ENCODE measurements at places on chromosomes 6 and 20.
A peak's percentile ranks its signal among the peaks of the same experiment; 100 is the strongest.

- DNase-seq: peak; percentile 89
Measured at GRCh38 chr6:81451787-81452186, 300.7 kb downstream of the TENT5A start.

DNA sequence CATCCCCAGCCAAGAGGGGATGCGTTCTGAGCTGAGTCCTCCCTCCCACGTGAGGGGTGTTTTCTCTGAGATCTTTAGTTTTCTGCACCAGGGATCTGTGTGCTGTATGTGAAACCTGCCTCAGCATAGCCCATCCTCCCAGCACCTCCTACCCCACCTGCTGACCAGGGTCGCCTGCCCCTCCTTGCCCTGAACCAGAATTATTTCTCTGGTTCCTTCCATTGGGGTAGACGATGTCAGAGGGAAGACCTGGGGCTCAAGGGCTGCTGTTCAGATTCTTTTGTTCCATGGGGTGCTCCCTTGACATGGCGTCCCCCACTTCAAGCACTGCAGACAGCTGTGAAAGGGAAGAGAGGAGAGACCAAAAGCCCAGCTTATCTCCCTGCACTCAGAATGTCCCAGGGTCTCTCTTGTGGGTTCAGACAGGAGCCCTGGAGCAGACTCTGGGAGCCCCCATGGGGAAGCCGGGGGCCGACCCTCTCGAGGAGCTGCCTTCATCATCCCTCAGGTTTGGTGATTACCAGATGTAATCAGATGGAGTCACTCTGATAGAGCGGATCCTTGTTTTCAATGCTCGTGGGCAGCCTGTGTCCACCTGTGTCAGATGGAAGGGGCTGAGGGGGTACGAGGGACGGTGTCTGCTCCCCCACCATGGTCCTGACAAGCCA is 74.3 kb downstream of the ERMARD start:
- no peak for DNase-seq

DNA sequence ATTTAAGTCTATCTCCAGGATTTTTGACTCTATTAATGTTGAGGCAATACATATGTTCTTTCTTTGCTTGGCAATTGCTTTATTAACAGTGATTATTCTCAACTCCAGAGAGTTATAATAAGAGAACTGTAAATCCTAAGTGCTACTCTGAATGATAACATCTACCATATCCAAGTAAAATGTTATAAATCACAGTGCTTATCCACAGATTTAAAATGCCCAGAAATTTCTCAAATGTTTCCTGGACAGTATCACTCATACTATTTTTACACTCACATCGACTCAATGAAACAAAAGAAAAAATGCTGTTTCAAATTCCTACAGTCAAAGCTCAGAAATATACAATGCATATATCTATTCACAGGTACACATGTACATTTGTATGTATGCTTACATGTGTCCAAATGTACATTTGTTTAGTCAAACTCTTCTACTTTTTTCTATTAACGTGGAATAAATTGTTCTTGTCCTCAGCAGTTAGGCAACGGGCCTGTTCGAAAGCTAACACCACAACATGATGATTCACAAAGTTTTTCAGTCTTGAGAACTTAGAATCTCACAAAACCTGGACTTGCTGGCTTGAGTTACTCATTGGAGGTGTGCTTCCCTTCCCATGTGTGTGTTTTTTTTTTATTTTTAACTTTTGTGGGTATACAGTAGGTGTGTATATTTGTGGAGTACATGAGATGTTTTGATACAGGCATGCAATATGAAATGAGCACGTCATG is 193.0 kb downstream of the GJA10 start:
- DNase-seq: peak; percentile 82

- no peak for DNase-seq
Measured at GRCh38 chr20:42982218-42982617, 207.5 kb downstream of the PTPRT start.

- peak; percentile 60 for DNase-seq
Measured at GRCh38 chr20:33685328-33686099, 671 bp downstream of the E2F1 start.

- no peak for DNase-seq
Measured at GRCh38 chr6:56963043-56963442, 8.1 kb downstream of the BEND6 start.

DNA sequence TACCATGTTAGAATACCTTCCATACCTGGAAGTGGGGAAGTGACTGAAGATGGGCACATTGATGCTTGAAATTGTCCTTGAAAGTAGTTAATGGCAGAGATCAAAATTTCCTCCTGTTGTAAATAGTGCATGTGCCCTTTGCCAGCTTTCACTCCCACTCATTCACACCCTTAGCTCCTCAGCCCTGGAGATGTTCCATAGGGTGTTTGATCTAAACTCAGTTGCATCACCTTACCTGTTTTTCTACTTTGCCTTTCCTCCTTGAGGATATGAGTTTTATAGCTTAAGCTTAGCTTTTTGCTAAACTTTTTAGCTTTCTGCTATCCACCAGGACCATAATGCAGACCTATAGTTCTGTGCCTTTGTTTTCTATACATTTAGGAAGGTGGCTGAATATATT is 69.0 kb downstream of the CEP57L1 start:
- DNase-seq: no peak

DNA sequence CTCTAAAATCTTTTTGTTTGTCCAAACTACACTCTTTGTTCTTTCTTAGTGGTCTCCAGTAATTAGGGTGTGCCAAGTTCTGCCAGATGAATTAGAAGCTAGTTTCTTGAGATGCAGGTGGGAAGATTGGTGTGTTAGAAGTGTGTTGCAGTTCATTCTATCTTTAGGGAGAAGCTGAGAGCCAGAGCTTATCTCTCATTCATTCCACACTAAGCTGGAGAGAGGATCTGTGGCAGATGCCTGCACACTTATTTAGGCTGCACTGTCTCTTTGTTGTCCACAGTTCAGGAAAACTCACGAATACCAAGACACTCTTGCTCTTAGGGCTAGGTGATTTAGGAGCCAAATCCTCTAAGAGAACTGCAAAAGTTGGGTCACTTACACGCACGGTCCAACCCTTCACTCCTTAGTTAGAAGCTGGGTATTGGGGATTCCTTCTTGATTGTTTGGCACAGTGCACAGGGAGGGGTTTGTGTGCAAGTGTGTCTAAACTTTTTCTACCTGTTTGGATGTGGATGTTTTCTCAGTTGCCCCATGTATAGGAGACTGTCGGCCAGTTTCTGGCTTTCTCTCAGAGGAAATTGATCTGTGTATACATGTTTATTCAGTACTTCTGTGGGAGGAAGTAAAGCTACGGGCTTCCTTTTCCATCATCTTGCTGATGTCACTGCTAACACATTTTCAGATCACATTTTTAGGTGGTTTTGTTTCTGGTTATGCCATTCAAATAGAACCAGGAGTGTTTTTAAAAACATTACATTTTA is 49.5 kb downstream of the SMAP1 start:
- no peak for DNase-seq

- peak; percentile 61 for DNase-seq
Measured at GRCh38 chr6:157597461-157598312, 216.7 kb downstream of the ZDHHC14 start.

GRCh38 chr6:144214622-144215401 is 64.5 kb downstream of the STX11 start:
- DNase-seq: no peak

- no peak for DNase-seq
Measured at GRCh38 chr6:156695742-156696141, 81.4 kb upstream of the ARID1B start.

DNA sequence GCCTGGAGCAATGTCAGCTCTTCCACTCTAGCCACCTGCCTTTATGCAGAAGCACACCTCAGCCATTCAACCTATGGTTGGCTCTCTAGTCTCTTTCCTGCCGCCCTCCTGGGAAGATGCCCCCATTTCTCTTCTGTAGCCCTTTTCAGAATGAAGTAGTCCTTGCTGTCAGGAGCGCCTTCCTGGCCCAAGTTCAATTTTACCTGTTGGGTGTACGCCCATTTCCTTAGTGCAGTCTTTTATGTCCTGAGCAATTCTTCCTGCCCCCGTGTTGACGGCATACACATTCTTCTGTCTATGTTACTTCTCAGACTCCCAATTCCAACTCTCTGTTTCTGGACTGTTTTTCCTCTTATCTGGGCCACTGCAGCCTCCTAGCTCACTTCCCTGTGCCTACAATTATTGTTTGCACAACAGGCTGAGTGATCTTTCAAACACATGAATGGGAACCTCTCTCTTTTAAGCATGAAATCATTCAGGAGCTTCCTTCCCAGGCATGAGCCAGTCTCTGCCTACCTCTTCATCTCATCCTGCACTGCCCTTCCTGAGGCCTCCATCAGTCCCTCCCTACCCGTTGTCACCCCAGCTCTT is 389.2 kb downstream of the CD83 start:
- no peak for DNase-seq

Data from GM23248 (cell line).